ENCODE measurements at places on chromosomes 1 and 21.
A peak's percentile ranks its signal among the peaks of the same experiment; 100 is the strongest.

GRCh38 chr1:60073605-60074278 is at the start of gene C1orf87:
Gene C1orf87 (minus strand): TSS chr1:60073770. CDS start chr1:60072643, 1,127 bp downstream.
- DNase-seq: no peak

DNA sequence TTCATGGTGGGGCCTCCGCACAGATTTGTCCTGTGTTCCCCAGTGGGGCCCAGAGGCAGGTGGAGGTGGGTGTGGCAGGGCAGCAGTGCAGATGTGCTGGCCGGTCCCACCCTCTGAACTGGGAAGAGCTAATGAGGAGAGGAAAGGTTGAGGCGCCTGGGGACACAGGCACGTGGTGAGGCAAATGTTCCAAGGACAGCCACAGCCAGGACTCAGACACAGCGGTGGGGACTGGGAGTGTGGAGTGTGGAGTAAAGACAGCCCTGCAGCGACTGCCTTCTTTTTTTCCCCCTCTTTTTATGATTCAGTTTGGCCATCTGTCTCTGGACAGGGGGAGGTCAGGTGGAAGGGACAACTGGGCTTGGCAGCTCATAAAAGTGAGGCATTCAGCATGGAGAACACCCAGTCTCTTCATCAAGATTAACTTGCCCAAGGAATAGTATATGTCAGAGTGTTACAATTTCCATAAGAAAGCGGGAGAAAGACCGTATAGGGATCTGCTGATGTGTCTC is 104.2 kb upstream of the GCLM start:
- no peak for DNase-seq

DNA sequence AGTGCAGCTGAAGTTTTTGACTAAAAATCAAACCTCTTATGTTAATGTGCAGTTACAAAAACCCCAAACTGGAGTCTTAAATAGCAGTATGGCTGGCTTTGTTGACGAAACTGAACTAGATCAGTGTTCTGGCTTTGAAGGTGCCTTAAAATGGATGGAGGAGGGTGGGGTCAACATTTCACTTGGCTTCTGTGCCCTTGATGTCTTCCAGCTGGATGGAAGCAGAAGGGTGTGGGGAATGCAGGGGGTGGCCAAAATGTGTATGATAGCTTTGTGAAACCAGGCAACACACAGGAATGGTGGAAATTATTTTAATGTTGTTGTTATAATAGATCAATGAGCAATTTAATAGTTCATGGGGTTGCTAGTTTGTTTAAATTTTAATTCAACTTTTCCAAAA is 96.8 kb upstream of the C1orf105 start:
- no peak for DNase-seq

- no peak for DNase-seq
These were observed 590.8 kb upstream of the PRMT6 start for GRCh38 chr1:106465666-106466065.

DNA sequence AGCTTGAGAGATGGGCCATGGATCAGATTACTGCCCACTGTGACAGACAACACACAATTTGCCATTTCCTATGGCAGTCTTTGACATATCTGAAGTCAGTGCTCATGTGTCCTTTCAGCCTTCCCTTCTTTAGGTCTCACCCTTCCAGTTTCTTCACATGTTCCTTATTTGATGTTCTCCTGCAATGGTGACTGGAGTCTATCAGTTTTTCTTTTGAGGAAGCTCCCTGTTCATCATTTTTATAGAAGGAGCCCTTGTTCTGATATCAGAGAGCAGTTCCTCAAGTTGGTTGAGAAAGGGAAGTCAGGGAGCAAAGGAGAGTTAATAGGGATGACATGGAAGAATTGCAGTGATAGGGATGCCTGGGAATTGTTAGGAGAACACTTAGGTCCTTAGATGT is 42.2 kb downstream of the DISC1 start:
- no peak for DNase-seq

GRCh38 chr1:83762416-83762815 is 236.5 kb downstream of the TTLL7 start:
- no peak for DNase-seq

DNA sequence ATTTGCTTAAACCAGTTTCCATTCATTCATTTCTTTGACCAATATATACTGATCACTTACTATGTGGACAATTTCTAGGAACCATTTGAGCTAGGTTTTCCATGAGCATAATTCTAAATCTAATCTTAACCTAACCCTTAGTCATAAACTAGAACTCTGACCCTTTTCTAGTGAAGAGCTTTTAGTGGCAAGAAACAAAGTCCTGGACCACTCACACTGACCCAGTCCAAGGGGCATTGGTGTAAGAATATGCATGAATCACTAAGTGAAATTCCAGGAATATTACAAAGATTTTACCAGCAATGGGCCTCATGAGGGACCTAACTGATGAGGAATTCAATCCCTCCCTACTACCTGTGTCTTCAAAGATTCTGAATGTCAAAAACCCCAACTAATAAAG is 40.6 kb upstream of the SLC2A1 start:
- DNase-seq: no peak

DNA sequence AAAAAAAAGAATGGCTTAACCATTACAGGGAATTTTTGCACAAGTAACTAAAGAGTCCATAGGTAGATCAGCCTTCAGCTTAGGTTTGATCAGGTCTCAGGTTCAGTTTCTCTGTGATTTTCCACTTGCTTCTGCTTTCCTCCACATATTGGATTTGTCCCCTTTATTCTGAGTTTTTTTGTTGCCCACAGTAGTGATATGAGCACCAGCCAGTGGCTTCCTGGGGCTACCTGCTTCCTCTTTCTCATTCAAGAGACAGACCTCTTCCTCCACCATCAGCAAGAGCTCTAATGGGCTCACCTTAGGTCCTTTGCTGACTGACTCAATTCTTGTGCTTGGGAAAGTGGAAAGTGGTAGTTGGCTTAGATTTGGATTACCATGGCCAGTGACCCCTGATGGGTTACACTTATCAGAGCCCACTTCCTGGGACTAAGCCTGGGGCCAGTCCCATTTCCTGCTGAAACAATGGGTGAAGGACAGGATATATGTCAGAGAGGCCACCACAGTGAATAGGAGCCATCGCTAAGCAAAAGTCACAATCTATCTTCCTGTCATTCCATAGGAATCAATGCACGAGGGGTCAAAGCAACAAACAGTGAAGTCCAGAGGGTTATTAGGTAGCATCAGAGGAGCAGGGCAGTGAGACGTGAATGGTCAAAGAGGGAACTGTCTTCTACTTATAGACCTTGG is 12.8 kb upstream of the PLA2G2E start:
- DNase-seq: no peak

GRCh38 chr1:210024996-210025395 is 87.0 kb downstream of the SYT14 start:
- no peak for DNase-seq

GRCh38 chr1:203121186-203122015 is 6.1 kb upstream of the ADORA1 start:
- DNase-seq: no peak

GRCh38 chr1:117034791-117035290 is 25.3 kb upstream of the TTF2 start:
- no peak for DNase-seq

DNA sequence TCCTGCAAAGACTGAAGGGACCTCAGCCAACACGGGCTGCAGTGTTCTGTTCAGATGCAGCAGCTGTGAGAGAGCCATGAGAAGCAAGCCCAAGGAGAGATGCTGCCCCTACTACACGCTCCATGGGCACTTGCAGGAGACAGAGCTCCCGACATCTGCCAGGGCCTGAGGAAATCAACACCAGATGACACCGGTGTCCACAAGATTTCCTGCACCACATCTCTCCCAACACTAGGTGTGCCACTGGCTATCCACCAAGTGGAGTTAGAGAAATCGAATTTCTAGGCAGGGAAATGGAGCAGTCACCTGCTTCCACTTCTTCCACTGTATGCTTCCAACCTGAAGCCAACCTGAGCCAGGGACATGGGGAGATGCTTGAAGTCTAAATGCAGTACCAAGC is 445.3 kb downstream of the RWDD3 start:
- no peak for DNase-seq

DNA sequence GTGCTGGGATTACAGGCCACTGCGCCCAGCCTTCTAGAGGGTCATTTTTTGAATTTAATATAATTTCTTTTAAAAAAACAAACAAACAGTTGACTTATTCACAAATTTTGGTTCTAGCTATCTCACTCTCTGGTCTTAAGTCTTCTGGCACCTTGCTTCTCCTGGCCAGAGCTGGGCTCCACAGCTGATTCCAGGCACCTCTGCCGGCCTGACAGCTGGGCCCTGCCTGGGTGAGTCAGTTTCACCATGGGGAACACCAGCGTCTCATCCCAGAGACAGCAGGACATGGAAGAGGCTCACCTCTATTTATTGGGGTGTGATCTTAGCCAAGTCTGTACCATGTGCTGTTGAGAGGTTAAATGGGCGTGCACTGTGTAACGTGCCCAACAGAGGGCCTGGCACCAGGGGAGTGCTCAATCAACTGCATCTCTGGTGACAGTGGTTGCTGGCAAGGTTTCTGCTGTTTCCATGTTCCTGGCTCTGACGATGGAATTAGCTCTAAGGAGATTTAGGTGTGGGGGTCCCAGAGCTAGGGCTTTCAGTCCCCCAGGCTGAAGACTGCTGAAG is 956 bp downstream of the CPLANE2 start:
- peak; percentile 83 for DNase-seq

DNA sequence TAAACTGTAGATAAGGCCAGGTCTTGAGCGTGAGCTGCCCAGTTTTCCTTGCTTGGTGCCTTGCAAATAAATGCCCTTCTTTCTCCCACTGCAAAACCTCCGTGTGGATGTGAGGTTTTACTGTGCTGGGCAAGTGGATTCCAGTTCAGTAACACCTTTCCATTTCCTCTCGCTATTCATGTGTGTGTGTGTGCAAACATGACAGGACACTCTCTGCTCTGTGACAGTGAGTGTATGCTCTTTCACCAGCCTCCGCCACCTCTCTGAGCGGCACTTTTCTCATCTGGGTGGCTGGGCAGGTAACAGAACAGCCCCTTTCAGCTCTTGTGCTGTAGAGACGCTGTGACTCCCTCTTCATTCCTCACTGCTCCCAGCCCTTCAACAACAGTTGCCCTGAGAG is 23.9 kb downstream of the CNIH3 start:
- DNase-seq: no peak

- DNase-seq: no peak
These were observed 11.8 kb upstream of the PAX7 start for GRCh38 chr1:18618546-18619466.

DNA sequence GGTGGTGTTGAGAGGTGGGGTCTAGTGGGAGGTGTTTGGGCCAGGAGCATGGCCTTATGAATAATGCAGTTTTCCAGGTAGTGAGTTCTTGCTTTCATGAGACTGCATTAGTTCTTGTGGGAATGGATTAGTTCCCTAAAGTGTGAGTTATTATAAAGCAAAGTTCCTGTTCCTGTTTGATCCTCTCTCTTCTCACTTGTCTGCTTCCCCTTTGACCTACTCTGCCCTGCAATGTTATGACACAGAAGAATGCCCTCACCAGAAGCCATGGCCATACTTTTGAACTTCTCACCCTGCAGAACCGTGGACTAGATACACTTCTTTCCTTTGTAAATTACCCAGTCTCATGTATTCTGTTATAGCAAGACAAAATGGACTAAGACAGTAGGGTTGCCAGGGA is 53.6 kb downstream of the MAP3K7CL start:
- DNase-seq: no peak

DNA sequence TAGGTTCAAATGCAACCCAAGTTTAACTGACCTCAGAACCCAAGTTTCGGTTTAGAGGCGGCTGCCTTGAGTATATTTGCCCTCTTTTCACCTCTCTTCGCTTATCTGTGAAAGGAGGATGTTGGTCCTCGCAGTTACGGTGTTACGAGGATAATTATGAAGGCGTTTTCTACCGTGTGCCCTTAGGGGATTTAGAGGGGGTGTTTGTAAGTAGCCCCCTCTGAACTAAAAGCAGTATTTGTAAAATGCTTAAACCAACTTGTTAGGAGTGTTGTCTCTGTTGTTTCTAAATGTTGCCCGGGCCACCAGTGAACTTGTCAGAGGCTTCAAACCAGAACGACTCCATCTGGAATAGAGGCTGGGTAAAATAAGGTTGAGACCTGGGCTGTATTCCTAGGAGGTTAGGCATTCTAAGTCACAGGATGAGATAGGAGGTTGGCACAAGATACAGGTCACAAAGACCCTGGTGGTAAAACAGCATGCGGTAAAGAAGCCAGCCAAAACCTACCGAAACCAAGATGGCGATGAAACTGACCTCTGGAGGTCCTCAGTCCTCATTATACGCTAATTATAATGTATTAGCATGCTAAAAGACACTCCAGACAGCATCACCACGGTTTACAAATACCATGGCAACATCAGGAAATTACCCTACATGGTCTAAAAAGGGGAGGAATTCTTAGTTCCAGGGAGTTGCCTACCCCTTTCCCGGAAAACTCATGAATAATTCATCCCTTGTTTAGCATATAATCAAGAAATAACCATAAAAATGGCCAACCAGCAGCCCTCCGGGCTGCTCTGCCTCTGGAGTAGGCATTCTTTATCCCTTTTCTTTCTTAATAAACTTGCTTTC is 1.0 kb upstream of the PSRC1 start:
- DNase-seq: no peak

DNA sequence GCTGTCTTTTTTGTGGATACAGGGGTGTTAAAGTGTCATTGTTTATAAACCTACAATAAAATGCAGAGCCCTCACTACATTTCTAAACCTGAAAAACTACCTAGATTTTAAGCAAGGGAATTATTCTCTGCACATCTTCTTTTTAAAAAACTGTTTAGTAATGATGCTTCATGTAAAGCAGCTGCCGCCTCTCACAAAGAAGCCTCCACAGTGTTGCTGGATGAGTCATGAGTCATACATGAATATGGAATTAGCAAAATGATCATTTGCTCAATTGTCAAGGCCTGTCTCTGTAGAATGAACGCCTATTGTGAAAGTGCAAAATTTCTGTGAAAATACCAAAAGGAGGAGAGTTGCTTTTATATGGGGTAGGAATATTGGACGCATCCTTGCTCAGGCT is 259.5 kb upstream of the CHRM3 start:
- DNase-seq: no peak

GRCh38 chr1:58854576-58854975 is 70.7 kb upstream of the JUN start:
- no peak for DNase-seq

GRCh38 chr1:151837884-151838221 is 1.8 kb downstream of the C2CD4D start:
- no peak for DNase-seq

GRCh38 chr1:43651188-43651587 is 1.2 kb downstream of the KDM4A start:
- DNase-seq: no peak

GRCh38 chr21:15421947-15422346 is 307.8 kb upstream of the USP25 start:
- DNase-seq: no peak

- no peak for DNase-seq
These were observed 6.0 kb downstream of the COLGALT2 start for GRCh38 chr1:184031409-184032107.

- DNase-seq: no peak
These were observed 57.0 kb downstream of the GPR161 start for GRCh38 chr1:168079761-168080160.

DNA sequence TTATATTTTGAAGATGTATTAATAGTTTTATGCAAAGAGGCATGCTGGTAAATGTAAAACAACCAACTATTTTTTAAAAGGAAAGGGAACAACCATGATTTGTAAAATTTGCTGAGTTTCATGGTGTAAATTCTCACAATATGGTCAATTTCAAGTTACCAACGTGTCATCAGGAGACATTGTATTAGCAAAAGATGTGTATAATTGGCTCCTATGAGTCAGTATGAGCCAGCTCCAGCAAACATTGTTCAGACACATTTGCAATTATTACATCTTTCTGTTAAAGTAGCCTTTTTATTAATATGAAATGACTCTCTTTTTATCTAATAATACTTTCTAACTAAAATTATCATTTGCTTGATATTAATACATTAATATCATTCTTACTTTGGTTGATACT is 15.3 kb downstream of the CFH start:
- DNase-seq: no peak

GRCh38 chr21:46425041-46425440 is 33.6 kb upstream of the DIP2A start:
- DNase-seq: no peak

Data from DMS79 (cell line).